ENCODE measurements at places on chromosomes 3 and 15.

- no peak for DNase-seq
Observed at GRCh38 chr15:85725019-85725418, 69.7 kb downstream of the KLHL25 start.

GRCh38 chr3:73600293-73600938 lies 24.3 kb downstream of the PDZRN3 start:
- no peak for DNase-seq

GRCh38 chr15:96421178-96421601 lies 90.7 kb downstream of the NR2F2 start:
- peak; percentile 73 for DNase-seq

DNA sequence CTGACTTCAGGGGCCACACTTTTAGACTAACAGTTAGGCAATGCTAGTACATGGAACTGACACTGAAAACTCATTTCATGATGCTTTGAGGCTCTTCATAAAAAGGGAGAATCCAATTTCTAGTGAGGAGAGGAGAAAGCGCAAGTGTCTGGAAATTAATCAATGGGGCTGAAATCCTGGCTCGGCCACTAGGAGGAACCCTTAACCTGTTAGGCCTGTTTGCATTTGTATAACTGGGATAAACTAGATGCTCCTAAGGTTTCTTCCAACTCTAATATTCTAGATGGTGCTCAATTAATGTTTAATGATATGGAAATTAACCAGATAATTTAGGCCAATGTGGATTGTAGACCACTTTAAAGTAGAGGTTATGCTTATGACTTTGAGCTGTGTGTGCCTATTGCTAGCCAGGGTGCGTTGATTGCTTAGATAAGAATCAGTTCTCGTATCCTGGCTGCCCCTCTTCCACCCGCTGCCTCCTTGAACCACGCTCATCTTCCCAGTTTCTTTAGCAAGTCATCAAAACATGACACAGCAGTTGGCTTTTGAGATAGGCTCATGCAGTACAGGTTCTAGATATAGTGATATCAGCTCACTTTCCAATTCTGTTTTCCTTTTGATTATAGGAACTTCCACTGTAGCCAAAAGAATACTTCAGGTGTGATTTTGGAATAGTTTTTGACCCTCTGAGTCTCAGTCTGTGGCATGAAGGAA lies 16.8 kb upstream of the CRBN start:
- DNase-seq: peak; percentile 47

DNA sequence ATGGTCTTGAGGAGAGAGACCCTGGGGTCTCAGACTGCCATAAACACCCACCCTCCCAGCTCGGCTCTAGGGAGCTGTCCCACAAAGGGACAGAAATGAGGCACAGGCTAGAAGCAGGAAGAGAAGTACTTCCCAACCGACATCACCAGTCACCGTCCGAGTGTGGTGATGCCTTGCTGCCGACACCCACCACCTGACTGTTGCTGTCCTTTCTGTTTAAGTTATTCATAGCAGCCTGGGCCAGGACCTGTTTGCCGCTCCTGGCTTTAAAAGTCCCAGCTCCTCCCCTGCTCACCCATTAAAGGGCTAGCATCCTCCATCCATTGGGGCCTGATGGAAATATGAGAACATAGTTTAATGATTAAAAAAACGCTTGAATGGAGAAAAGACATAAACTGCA lies 13.2 kb upstream of the SPG11 start:
- DNase-seq: no peak

- DNase-seq: no peak
Observed at GRCh38 chr3:3107858-3108257, 2.3 kb downstream of the IL5RA start.

- no peak for DNase-seq
Observed at GRCh38 chr15:36178303-36178633, 401.2 kb upstream of the CDIN1 start.

GRCh38 chr15:38600236-38600635 lies 35.6 kb upstream of the RASGRP1 start:
- DNase-seq: no peak

GRCh38 chr15:73826711-73827251 lies 46.6 kb upstream of the TBC1D21 start:
- DNase-seq: no peak

DNA sequence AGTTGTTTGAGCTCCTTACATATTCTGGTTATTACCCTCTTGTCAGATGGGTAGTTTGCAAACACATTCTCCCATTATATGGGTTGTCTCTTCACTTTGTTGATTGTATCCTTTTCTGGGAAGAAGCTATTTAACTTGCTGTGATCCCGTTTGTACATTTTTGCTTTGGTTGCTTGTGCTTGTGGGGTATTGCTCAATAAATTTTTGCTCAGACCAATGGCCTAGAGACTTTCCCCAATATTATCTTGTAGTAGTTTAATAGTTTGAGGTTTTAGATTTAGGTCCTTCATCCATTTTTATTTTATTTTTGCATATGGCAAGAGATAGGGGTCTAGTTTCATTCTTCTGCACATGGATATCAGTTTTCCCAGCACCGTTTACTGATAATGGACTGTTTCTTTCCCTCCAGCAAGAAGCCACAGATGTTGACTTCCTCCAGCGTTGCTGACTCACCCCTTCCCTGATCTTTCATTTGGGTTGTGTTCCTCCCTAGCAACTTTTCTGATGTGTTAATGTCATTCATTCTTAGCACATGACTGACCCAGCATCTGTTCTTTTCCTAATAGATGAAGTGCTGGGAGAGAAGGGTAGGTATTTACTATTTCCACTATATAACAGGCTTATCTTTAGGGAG lies 166.7 kb upstream of the SGO1 start:
- peak; percentile 88 for DNase-seq
